ENCODE measurements at places on chromosomes 3 and 15. TPM values are rescaled to one million over a fixed set of nuclear protein-coding genes. Genes with fewer than 3 reads are reported as not detected.

GRCh38 chr3:64331605-64332004 is 106.3 kb upstream of the PRICKLE2 start:
- DNase-seq: no peak

The CCR1 gene
- 1.8 TPM for total RNA-seq

DNA sequence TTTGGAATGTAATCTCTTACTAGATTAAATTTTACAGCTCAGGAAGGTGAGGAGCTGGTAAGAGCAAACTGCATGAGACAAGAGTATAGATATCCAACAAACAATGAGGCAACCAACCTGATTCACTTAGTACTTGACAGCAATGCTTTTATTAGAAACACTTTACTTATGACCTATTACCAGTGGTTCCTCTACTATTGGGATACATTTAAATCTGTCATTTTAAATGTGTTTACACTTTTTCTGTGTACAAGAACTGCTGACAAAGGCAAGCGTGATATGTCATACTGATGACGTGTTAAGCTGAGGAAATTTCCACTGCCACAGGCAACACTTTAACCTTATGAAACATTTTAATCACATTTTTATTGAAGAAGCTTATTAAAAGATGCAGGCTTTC is 1043.3 kb downstream of the FHIT start:
- DNase-seq: no peak

DNA sequence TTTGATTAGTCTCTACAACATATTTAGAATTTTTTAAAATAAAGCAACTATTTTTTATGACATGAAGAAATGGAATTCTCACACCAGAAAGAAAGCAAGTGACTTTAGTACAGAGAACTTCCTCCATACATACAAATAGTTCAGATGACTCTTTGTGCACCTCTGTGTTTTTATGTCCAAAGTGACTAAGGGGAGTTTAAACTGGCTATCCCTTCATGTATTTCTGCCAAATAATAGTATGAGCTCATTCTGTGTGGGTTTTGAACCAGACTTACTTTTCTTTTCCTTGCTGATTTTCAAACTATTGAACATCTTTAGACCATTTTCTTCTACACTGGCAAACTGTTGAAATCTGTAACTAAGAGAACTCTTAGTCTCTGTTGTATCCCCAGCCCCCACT is 196.3 kb downstream of the EPHA3 start:
- no peak for DNase-seq

- DNase-seq: no peak
Measured at GRCh38 chr3:28287046-28287445, 45.6 kb downstream of the CMC1 start.

- DNase-seq: peak; percentile 35
Measured at GRCh38 chr3:112132975-112133448, at the start of gene GCSAM. TSS of gene GCSAM (minus strand) at chr3:112133248. CDS start at chr3:112133120, 128 bp downstream.

DNA sequence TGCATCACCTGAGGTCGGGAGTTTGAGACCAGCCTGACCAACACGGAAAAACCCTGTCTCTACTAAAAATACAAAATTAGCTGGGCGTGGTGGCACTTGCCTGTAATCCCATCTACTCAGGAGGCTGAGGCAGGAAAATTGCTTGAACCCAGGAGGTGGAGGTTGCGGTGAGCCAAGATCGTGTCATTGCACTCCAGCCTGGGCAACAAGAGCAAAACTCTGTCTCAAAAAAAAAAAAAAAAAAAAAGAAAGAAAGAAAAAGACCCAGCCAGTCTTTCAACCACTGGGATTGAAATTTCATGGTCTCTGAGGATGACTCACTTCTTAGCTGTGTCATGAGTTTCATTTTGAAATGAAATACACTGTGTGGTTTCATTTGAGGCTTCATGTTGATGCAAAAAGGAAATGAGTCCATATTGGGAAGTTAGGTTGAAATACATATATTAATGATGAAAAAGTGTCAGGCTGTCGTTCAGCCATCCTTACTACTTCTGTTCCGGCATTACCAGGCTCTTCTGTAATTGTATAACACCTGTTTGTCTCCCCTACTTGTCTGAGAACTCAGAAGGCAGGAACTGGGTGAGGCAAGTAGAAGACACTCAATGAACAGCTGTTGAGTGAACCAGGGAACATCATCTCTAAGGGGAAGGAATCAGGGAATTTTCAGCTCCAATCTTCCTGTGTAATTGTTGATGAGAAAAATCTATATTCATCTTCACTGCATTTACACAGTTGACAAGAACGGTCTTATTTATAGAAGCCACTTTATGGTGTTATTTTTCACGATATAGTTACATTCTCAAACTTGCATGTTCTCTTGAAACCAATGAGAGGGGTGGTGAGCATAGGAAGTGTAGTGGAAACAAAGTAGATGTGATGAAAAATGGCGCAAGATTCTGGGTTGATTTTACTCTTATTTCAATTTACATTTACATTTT is 87.4 kb downstream of the NFKBIZ start:
- no peak for DNase-seq

DNA sequence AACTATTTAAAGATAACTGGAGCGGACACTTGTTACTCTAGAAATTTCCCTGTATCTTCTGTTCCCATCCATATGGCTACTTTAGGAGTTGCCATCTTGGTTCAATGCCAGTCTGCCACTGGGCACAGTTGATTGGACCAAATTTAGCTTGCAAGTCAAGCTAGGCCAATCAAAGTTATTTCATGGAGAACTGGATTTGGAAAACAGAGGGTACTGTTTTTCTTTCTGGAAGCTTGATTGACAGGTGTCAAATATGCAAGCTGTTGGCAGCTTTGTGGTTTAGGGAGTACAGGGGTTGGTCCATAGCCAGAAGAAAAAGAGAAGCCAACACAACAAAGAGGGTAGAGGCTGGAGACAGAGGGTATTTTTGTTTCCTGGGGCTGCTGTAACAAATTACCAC is 33.4 kb upstream of the KLHL25 start:
- DNase-seq: no peak

Data from gastrocnemius medialis (tissue), 4 donors.